Stimulated activated CD8-positive, alpha-beta memory T cell treated with anti-CD3 and anti-CD28 coated beads, Interleukin-4, amount 100 ng/mL, for 4 hours (primary cell): ENCODE measurements at places on chromosomes 7 and 10.

DNA sequence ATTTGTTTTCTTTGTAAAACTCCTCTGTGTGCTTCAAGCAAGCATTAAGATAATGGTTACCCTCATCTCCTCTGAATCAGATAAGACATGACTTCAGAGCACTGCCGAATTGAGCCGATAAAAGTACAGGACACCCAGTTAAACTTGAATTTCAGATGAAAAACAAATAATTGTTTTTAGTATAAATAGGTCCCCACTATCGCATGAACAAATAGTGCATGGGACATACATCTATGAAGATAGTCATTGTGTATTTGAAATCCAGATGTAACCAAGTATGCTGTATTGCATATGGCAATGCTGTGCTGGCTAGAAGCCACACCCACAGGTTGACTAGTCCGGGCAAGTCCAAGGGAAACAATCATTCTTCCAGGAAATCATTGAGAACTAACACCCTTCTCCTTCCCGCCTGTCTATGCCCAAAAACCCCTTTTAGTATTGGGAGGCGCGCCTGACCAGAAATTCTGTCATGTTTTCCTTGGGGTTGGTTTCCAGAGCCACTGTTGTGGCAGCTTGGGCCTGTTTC lies 12.6 kb upstream of the FGFR2 start:
- DNase-seq, result no peak

DNA sequence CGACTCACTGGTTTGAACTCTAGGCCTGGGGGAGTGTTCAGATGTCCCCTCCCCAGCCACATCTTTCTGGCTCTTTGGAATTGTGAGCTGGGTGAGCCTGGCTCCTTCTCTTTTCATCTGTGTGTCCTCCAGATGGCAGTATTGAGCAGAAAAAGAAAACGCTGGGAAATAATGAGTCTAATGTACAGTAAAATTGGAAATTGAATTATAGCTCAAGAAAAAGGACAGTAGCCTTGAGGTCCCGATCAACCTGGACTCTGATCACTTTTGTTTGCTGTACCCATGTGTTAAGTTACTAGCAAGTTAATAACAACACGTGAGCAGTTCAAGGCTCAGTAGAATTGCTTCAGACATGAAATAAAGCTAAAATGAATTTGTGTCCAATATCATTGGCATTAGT lies 77.9 kb downstream of the SNX10 start:
- no peak for DNase-seq

GRCh38 chr10:57973451-57973850 lies 294.2 kb downstream of the IPMK start:
- no peak for DNase-seq

DNA sequence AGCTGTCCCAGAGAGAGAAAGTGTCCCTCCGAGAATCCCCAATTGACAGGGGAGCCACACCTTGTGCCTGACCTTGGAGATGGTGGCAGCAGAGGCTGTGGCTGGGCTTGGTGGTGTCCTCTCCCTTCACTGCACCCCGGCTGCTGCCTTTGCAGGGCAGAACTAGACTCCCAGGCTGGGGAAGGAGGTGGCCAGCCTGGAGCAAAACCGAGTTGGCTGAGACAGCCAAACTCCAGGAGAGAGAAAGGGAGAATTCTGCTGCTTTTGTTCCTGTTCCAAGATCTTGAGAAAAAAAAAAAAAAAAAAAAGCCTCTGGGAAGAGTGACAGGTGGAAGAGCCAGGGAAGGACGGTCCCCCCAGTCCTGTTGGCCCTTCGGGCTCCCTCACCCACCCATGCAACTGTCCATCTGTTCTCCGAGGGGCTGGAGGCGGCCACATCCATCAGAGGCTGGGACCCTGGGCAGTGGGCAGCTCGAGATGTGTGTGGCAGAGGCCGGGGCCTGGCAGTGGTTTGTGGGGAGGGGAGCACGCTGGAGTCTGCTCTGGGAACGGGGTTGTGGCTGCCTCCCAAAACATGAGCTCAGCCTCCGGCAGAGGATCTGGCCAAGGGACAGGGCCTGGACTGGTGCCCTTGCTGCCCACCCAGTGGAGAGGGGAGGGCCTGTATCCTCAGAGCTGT lies 35.5 kb downstream of the CLIP2 start:
- DNase-seq, result no peak

DNA sequence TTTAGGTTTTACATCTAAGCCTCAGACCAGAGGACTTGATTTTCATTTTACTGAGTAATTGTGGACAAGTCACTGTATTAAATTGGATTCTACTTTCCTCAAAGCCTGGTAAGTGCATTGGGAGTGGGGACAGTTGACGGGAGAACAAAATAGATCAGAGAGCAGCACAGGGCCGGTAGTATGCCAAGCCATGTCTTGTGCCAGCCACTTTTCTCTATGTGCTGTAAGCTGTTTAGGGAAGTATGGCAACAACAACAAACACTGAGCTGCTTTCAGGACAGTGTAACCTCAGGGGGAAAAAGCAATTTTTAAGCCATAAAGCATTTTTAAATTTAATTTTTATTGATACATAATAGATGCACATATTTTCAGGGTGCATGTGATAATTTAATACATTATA lies 365.9 kb upstream of the IGFBP3 start:
- no peak for DNase-seq

GRCh38 chr10:6133331-6134098 lies 44.7 kb downstream of the RBM17 start:
- DNase-seq, result no peak

GRCh38 chr7:68258609-68259008 lies 1262.0 kb downstream of the TYW1 start:
- no peak for DNase-seq

DNA sequence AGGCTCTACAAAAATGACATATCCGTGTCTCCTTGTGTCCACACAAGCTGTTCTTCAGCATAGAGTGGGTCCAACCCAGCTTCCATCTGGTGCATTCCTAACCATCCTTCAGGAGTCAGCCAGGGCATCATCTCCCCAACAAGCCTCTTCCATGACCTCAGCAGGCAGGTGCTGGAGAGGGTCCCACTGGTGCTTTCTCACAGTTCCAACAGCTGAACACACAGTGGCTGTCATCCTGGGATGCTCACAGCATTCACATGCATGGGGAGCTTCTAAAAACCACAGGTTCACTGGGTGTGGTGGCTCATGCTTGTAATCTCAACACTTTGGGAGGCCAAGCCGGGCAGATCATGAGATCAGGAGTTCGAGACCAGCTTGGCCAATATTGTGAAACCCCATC lies 6.4 kb upstream of the CYP3A4 start:
- DNase-seq, result no peak

GRCh38 chr10:130923596-130923995 lies 387.9 kb downstream of the TCERG1L start:
- DNase-seq, result no peak

GRCh38 chr10:68118657-68119056 lies 9.4 kb downstream of the MYPN start:
- DNase-seq, result no peak

DNA sequence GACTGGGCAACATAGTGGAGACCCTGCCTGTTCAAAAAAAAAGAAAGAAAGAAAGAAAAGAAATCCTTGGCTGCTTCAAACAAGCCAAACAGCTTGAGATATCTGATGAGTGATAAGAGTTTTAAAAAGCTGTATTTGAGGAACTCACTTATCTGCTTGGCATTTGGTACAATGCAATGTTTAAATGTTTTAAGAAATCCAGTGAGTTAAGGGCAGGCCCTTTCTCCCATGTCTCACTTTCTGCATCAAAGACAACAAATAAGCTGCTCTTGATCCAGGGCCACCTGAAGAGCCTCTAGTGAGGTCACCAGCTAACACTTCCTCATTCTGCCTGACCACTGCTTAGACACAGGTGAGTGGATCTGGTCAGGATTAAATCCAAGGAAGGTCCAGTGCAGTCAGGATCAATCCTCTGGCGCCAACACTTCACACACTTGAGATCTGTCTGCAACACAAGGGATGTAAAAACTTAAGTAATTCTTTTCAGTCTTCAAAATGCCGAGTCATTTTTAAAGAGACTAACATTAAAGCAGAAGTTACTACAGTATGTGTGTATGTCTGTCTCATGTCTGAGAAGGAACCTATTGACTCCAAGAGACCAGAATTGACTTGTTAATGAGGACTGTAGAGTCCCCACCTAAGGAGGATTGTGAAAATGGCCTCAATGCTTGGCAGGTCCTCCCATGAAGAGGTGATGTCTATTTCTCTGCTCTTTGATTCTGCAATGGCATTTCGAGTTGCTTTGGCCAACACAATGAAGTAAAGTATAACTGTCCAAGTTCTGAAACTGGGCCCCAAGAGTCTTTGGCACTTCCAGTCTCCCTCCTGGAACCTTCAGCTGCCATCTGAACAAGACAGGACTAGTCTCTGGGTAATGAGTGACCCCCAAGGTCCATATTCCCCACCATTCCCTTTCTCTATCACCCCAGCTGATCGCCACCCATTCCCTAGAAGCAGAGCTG lies 43.1 kb downstream of the CREB3L2 start:
- no peak for DNase-seq

- DNase-seq, result no peak
Measured at GRCh38 chr7:143318661-143319060, 2.8 kb downstream of the CLCN1 start.

- no peak for DNase-seq
Measured at GRCh38 chr10:571166-571565, 118.3 kb downstream of the DIP2C start.

DNA sequence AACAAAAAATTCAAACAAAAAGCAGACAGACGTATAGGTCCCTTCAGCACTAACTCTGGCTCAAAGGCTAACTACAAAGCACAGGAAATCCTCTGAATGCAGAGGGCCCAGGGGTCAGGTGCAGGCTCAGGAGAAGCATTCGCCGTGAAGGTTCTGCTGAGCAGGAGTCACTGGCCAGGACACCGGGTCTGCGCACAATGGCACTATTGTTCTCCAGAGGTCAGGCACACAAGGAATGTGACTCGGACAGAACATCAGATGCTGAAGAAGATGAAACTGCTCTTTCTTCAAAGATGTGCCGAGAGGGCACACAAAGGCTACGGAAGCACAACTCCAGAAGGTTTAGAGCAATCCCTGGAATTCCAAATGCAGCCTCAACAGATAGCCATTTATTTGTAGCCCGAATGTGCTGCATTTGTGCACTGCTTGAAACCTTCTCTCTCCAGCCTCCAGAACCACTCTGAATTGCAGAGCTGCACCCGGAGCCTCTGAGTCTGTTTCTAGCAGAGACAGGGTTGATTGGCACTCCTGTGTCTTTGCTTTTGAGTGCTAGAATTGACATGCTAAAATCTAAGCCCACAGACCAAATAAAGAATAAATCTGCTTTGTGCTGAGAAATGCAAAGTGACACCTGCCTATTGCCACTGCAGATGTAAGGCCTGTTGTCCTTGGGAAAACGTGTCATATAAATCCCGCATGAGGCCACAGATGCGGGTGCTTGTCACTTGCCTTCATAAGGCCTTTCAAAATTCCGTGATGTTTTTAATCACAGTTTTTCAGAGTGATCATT lies 85.4 kb upstream of the AFAP1L2 start:
- DNase-seq, result no peak

DNA sequence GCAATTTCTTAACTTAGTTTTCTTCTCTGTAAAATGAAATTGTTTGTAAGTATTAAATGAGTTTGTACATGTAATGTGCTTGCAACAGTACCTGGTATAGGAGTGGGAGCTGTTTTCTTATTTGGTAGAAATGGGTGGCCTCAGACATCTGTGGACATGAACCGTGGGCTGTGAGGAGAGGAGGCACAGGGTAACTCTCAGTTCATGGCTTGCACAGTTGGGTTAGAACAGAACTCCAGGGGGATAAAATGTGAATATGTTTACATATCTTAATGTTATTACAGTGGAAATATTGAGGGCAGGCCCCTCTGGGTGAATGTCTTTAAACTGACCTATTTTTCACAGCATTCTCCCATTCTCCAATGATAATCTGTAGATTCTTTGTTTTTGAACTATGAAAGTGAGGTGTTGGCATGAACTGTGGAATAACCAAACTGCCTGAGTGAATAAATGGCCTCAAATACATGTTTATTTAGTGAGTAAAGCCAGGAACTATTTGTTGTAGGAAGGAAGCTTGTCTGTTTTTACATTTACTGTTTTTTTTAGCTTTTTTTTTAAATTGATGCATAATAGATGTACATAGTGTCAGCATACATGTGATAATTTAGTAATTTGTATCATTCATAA lies 2.6 kb downstream of the ABCA13 start:
- no peak for DNase-seq

GRCh38 chr7:92648067-92648466 lies 57.9 kb upstream of the FAM133B start:
- no peak for DNase-seq

- no peak for DNase-seq
Measured at GRCh38 chr10:3069876-3070275, 2.5 kb downstream of the PFKP start.

DNA sequence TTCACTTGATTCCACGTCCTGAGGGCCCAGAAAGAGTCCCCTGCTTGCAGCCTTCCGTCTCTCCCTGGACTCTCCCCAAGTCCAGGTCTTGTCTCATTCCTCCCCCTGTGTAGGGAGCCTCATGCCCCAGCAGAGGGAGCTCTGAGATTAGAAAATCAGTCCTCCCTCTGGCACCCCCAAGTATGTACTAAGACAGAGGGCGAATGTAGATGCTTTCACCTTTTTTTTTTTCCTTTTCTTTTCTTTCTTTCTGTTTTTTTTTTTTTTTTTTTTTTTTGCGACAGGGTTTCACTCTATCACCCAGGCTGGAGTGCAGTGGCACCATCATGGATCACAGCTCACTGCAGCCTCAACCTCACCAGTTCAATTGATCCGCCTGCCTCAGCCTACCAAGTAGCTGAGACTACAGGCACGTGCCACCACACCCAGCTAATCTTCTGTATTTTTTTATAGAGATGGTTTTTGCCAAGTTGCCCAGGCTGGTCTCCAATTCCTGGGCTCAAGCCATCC lies 10.3 kb downstream of the SFXN3 start:
- DNase-seq, result peak; percentile 49

GRCh38 chr7:22343612-22344011 lies 13.3 kb downstream of the RAPGEF5 start:
- DNase-seq, result no peak

DNA sequence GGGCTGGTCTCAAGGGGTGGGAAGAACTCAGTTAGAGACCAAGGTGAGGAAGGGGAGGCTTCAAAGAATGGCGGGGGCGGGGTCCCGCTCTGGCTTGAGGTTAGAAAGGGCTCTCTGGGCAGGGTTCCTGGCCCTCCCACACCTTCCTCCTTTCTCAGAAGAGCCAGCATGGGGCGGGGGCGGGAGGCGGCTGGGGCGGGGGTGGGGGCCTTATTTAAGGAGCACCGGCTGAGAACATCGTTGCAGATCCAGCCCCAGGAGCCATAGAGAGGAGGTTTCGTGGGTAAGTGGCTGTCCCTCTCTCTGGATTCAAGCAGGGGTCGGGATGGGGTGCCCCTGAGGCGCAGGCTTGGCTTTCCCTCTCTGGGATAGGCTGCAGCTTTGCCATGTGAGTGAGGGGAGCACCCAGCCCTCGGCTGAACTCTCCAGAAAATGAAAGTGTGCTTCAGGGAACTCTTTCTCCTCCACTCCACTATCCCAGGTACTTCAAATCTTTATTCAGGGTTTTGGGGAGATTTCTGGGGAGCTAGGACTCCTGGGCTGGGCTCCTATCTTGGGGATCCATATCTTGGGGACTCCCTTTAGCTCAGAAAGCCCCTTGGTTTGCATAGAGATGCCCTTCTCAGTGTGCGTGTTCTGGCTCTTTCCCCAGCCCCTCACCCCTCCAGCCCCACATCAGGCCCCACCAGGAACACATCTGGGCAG lies 3.3 kb upstream of the CUEDC2 start:
- peak; percentile 36 for DNase-seq

GRCh38 chr10:70535451-70535850 lies 56.9 kb downstream of the PALD1 start:
- no peak for DNase-seq
